Hematopoietic multipotent progenitor cell treated with erythropoietin and hydrocortisone succinate and interleukin-3 and kit ligand, for 17 days (in vitro differentiated cells): ENCODE measurements at places on chromosomes 16 and 17.

DNA sequence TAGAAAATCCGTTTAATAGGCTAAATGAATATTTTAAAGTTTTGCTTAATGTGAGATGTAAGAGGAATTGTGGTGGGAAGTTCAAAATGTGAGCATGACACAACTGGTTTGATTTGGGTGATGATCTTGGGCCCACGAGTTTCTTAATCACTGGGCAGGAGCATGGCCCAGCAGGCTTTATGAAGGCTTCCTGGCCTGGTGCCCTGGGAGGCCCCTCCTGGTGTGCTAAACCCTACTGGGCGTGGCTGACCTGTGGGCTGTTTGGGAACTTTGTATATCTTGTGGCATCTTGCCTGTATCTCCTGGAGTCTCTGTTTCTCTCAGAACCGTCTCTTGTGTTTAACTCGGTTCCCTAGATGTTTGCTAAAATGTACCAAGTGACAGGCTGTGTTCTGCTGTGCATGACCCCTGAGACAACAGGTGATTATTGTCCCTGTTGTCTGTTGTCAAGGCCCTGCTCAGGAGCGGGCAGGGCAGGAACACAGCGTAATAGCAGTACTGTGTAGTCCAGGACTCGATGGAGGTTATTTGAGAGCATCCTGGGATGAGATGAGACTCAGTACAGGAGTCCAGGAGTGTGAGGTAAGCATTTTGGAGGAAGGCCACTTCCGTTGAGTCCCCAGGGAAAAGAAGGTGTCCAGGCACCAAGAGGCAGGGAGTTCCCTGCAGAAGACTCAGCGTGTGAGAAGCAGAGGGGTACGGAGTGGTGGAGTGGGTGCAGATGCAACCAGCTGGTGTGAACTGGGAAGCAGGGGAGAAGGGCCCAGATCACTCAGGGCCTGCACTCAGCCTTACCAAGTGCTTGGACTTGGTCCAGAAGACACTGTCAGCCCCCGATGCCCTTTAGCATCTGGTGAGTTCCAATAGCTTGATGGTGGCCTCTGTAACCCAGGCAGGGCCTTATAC lies 48.5 kb downstream of the B9D1 start:
- DNase-seq = no peak

DNA sequence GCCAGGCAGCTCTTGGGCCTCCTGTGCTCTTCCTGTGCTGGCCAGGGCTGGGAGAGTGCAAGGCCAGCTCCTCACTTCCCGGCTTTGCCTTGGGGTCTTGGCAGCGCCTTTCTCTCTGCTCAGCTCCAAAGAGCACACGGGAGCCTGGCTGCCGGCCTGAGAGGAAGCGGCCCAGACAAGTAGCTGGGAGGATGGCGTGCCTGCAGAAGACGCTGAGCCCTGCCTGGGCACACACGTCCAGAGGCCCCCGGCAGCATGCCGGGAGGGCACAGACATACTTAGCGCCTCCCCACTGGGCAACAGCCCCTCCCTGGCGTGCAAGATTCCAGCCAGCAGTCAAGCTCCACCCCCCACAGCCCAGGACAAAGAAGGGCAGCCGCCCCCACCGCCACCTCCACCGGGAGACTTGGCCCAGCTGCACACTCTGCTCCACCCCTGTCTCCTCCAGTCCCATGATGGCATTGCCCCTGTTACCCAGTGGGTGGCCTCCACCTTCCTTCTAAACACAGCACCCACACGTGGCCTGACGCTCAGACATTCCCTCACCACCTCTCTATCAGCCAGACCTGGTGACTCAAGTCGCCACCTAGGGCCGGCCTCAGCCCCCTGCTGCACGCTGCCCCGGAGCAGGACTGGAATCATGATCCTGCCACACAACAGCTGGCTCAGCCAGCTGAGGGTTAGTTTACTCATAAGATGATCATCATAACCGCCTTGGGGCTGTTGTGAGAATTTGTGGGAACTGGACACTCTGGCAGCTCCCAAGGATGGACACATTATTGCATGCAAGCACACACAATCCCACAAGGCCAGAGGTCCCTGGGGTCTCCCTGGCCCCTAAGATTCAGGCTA lies 12.4 kb downstream of the SGCA start:
- peak; percentile 67 for DNase-seq

DNA sequence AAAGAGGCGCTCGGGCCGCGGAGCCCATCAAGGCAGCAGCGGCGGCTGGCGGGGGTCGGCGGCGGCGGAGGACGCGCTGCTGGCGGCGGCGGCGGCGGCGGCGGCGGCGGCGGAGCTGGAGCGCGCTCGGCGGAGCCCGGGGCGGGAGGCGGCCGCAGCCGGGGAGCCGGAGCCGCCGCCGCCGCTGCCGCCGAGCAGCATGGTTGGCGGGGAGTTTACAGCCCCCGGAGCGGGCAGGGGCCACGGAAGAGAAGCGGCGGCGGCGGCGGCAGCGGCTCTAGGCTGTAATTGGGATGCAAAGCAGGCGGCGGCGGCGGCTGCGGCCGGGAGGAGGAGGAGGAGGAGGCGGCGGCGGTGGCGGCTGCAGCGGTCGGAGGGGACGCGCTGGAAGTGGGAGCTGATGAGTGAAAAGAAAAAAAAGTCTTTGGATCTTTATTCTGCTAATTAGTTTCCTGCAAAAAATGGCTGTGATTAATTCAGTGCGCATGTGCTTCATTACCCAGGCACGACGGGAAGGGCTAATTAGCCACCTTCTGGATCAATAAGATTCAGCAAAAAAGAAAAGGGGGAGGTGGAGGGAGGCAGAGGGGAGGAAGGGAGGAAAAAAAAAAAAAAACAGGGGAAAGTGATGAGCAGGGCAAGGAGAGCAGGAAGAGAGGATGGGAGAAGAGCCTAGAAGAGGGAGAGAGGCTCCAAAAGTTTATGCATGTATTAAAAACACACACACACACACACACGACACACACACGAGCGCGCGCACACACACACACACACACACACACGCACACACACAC lies 10.9 kb upstream of the ZFHX3 start:
- DNase-seq = no peak

GRCh38 chr16:89720551-89720812 lies 216 bp downstream of the VPS9D1 start:
- DNase-seq = peak; percentile 17

DNA sequence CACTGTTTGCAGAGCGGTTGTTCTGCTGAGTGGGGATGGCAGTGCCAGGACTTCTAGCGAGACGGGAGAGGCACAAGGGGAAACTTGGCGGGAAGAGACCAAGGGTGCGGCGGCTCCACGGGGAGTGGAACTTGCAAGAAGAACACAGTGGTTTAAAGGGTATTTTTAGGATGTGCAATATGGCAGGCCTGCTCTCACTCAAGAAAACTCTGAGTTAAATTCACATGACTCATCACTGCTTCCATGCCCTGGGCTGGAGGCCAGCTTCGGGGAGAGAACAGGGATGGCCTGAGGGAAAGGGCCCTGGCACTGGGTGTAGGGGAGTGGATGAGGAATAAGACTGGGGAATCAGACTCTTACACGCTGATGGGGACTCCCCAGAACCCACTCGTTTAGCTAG lies 13.3 kb upstream of the CD300LD start:
- no peak for DNase-seq

DNA sequence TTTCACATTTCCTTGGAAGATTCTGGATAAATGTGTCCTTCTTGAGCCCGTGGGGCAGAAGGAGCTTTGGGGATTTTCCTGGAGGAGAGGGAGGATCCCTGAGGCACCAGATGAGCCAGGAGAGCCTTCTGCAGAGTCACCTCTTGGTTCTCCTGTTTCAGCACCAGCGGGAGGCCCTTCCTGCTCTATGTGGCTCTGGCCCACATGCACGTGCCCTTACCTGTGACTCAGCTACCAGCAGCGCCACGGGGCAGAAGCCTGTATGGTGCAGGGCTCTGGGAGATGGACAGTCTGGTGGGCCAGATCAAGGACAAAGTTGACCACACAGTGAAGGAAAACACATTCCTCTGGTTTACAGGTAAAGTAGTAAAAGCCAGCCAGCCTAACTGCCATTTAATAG lies 77.1 kb downstream of the ARSG start:
- DNase-seq = no peak

- DNase-seq = no peak
These were observed 1.9 kb downstream of the PRKCB start for GRCh38 chr16:23837553-23838308.

GRCh38 chr17:35695613-35696012 lies 35.8 kb upstream of the RASL10B start:
- DNase-seq = peak; percentile 16

- no peak for DNase-seq
These were observed 27.4 kb downstream of the IL21R start for GRCh38 chr16:27429330-27429871.

DNA sequence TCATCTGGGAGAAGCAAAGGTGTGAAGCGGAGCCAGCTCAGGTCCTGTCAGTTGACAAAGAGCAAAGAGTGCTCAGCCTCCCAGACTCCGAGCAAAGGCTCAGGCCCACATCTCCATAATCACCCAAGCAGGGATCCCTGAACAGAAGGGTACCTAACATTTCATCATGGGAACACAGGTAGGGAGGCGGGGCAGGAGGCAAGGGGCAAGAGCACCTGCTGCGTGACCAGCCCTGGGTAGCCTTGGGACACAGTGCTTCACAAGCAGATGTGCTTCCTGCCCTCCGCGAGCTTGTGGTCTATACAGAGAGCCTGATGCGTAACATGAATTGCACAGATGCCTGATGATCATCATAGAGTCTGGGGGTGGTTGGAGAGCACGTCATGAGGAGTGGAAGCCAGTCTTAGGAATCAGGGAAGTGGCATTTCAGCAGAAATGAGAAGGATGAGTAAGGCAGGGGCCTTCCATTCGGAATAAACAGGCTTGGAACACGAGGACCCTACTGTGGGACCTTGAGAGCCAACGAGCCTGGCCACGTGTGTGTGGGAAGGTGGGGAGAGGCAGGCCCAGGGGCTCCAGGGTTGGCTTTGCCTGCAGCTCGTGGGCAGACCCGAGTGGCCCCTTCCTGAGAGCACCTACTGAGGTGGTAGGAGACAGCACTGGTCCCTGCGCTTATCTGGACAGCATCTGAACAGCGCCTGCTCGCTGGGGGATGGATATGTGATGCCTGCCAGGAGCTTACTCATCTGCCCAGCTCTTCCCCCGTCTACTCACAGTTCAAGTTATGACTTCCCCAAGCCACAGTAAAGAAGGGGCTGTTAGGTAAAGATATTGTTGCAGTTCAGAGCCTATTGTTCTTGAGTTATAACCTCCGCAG lies 125.8 kb downstream of the CCDC182 start:
- no peak for DNase-seq

- DNase-seq = no peak
These were observed 472 bp upstream of the NME2 start for GRCh38 chr17:51165680-51166197.

GRCh38 chr17:53516636-53517035 lies 306.1 kb upstream of the KIF2B start:
- no peak for DNase-seq

DNA sequence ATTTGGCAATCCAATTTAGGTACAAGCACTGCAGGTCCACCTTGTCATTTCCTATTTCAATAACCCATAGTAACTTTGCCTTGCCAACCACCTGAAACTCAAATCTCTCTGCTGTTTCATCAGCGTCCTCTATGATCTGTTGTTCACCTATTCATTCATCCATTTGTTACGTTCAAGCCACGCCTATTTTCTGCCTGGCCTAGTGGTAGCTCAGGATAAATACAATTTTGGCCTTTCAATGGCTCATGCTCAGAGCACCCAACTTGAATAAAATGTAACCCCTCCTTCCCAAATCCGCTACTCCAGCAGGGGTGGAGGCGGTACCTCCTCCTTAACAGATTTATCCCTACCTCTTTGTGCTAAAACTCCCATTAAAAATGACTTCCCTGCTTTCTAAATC lies 3.6 kb upstream of the FBXO47 start:
- no peak for DNase-seq

DNA sequence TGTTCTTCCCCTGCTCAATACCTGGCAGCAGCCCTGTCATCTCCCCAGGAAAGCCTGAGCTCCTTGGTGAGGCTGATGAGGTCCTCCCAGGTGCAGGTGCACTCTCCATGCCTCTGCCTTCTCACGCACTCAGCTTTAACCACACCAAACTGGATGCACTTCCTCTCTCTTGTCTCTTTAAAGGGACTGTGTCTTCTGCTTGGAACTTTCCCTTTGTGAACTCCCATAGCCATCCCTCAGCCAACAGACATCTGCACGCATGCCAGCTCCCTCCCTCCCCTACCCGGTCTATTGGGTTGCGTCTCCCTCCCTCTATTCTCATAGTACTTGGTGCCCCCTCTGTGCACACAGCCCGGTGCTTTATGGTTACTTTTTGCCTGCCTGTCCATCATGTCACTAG lies 231.2 kb downstream of the MSI2 start:
- DNase-seq = no peak

GRCh38 chr17:81557276-81558114 lies 5.3 kb upstream of the FAAP100 start:
- no peak for DNase-seq

DNA sequence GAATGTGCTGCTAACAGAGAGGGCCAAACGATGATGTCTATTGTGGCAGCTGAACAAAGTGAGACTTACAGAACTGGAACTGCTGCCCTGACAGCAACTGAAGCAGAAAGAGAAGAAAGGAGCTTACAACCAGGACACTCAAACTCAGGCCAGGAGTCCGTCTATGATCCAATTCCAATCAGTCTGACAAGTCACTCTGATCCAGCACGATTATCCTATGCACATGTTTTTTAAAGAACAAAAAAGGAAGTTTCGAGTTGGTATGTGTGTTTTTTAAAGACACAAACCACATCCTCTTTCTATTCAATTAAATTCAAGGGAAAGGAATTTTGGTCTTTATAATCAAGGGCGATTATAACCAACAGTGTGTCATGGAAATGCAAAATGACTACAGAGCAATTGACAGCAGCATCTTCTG lies 42.4 kb upstream of the MTMR4 start:
- no peak for DNase-seq

- peak; percentile 59 for DNase-seq
These were observed 3.1 kb upstream of the HOXB2 start for GRCh38 chr17:48547808-48548522.

GRCh38 chr17:48483004-48483403 lies 47.8 kb downstream of the HOXB1 start:
- no peak for DNase-seq

DNA sequence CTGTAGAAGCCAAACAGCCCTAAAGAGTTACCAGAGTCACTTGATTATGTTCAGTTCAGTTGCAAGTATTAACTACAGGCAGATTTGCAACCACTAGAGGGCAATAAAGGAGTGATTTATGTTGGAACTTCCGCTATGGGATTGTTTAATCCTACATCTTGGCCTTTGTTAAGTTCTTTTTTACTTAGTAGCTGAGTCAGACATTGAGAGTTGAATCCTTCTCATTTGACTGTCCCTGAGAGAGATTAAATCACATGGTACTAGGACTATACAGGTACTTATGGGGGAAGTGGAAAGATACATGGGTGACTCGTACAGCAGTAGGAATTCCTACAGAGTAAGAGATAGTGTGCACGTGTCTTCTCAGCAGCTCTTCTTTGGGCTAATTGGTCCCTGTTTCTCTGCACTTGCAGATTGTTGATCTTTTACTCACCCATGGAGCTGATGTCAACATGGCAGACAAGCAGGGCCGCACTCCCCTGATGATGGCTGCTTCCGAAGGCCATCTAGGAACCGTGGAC lies 40.3 kb downstream of the CYB561 start:
- DNase-seq = peak; percentile 57

GRCh38 chr17:72477491-72477890 lies 356.7 kb downstream of the SOX9 start:
- DNase-seq = no peak

DNA sequence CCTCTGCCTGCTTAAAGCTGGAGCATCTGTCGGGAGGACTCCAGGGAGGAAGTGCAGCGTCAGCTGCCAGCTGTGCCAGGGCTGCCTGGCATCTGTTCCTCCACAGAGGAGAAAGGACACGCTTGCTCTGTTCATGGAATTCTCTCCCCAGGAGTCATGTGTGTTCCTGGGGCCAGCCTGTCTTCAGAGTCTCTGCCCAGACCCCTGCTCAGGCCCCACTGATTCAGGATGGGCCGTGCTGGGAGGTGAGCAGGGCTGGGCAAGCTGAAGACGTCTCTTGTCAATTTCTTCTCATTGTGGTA lies 24.2 kb downstream of the CRISPLD2 start:
- DNase-seq = no peak
